Sigmoid colon (tissue), 7 donors: ENCODE measurements at places on chromosomes 1 and 21. TPM values are rescaled to one million over a fixed set of nuclear protein-coding genes. Genes with fewer than 3 reads are reported as not detected.

Gene GLIS1
- not detected for total RNA-seq

Gene VWA5B1
- not detected for total RNA-seq

DNA sequence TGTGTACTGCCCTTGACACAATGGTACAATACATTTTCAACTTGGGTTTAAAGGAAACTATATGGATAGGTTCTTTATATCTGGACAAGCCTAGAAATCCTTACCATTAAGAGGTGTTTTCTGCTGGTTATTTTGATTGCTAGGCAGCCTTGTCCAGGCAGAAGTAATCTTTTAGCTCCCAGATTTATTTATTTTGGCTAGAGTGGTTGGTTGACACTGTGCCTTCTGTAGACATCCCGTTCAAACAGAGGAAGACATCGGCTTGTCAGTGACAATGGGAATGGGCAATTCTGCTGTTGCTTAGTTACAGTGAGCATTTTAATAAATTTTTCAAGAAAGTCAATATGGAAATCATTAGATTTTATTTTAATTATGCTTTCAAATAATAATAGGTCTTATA lies 138.8 kb downstream of the VPS13D start:
- DNase-seq: no peak

GRCh38 chr1:181075766-181076350 lies 12.6 kb upstream of the IER5 start:
- DNase-seq: no peak

Gene RBM11
- 2.3 TPM for total RNA-seq

DNA sequence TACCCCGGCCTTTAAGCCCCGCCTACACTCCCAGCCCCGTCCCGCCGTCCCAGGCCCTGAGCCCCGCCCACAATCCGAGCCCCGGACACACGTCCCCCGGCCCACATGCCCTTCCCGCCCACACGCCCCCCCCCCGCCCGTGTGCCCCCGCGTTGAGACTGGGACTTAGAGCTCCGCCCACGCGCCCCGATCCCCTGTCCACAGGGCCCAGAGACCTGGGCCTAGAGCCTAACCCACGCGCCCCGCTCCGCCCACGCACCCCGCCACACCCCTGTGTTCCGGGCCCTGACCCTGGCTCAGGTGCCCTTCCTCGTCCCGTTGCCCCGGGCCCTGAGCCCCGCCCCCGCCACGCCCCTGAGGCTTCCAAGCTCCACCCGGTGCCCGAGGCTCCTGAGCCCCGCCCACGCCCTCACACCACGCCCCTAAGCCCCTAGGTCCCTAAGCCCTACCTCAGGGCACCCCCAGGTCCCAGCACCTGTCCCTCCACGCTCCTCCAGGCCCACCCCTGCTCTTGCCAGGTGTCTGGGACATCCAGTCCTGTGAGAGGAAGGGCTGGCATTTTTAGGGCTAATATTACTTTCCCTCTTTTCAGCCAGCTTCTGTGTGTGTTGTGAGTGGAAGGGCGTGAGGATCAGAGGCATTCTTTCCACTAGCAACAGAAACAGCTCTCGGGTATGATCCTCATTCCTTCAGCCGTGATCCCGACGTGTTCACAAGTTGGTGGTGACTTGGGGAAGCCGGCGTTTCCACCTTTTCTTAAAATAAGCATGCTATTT lies 552 bp upstream of the GPR157 start:
- peak; percentile 91 for DNase-seq
